ENCODE measurements at places on chromosomes 12 and 14.

- no peak for DNase-seq
Measured at GRCh38 chr12:111227476-111228420, 141.1 kb downstream of the PHETA1 start.

DNA sequence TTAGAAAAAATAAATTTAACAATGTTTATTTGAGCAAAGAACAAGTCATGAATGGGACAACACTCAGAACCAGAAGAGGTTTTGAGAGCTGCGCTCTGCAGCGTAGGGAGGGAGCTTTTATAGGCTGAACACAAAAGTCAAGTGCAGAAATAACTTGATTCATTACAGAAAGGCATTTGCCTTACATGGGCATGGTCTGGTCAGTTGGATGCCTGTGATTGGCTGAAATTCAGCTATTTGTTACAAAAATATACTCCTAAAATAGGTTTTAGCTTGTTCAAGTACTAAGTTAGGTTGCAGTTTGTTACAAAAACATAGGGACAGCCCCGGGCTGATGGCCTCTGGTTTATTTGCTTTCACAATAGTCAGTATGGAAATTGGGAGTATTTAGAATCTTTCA, 118.0 kb downstream of the NUAK1 start:
- DNase-seq = no peak

DNA sequence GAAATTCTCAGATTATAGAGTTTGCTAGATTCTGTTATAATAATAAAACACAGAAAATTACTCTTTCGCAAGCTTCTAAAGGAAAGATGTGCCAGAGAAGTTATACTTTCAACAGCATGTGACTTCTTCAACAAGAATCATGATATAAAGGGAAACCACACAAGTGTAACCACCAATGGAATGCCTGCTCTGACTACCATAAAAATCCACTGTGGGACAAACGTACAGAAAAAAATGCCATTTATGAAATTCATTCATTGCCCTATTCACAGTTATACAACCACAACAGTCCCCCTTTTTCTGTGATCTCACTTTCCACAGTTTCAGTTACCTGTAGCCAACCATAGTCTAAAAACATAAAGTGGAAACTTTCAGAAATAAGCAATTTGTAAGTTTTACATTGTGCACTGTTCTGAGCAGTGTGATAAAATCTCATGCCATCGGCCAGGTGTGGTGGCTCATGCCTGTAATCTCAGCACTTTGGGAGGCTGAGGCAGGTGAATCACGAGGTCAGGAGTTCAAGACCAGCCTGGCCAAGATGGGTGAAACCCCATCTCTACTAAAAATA, 3.2 kb downstream of the CATSPERB start:
- no peak for DNase-seq

DNA sequence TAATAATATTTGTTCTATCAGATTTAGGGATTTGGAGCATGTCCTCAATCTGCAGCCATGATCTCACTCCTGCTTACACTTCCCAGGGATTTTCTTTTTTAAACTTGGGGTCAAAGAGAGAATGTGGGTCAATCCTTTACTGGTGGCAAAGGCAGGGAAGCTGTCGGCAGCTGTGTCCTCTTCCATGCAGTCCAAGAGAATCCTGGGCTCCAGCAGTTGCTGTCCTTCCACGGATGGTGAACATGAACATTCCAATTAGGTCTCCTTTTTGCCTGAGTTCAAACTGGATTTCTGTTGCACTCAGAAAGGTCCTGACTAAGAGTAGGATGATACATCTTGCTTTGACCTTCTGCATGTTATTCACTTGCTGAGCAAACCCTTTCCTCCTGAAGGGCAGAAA, 73.9 kb downstream of the ARL6IP4 start:
- DNase-seq = no peak

- no peak for DNase-seq
Measured at GRCh38 chr12:3723916-3724805, 28.7 kb downstream of the CRACR2A start.

GRCh38 chr12:45547822-45548221, 181.7 kb upstream of the ARID2 start:
- no peak for DNase-seq

- no peak for DNase-seq
Measured at GRCh38 chr12:13023811-13024530, 20.2 kb upstream of the FAM234B start.

All from NCI-H226 (cell line).